ENCODE measurements at places on chromosomes 12 and 14. TPM values are rescaled to one million over a fixed set of nuclear protein-coding genes. Genes with fewer than 3 reads are reported as not detected.

EML1 gene
- total RNA-seq: 1.3 TPM

DIO3 gene
- not detected for total RNA-seq

BBOF1 gene
- 2.3 TPM for total RNA-seq

- no peak for DNase-seq
Measured at GRCh38 chr12:14775636-14775980, 27.7 kb downstream of the WBP11 start.

- no peak for DNase-seq
Measured at GRCh38 chr12:121776190-121777098, 17.0 kb downstream of the RHOF start.

DNA sequence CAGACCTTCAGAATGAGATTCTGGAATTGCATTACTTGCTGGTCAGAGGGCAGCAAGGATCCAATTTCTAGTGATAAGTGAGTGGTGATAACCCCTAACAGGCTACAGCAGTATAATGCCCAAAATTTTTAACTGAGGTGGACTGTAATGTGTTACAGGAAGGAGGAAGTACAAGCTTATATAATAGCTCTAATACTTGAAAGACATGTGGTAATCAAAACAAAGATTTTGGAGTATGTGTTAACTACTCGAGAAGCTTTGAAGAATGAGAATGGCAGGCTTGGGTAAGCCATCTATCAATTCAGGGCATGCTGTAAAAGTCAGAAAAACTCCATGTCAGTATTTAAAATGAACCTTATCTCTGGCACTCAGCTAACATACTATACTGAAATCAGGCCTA, 70.5 kb downstream of the ANKS1B start:
- DNase-seq: no peak

- DNase-seq: no peak
Measured at GRCh38 chr12:42524716-42525115, 64.8 kb downstream of the PRICKLE1 start.

GRCh38 chr12:97714107-97714563, 251.5 kb downstream of the RMST start:
- no peak for DNase-seq

DNA sequence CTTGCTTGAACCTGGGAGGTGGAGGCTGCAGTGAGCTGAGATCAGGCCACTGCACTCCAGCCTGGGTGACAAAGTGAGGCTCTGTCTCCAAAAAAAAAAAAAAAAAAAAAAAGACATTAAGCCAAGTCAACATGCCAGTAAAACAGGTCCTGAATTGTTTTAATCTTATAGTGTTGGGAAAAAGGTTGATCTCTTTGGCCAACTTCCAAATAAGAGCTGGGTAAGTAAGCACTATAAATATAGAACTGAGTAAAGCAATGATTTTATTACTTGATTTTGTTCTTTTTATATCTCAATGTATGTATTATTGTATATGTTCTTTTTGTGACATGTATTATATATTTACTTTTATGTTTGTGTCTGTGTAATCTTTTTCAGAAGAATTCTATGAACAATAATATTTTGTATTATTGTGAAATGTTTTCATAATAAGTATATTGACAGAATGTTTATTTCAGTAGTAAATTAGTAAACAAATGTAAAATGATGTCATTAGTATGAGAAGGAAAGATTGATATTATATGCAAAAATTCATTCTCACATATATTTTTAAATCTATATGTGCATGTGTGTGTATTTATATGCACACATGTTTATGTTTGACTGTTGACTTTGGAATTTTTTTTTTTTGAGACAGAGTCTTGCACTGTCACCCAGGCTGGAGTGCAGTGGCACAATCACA, 9.6 kb upstream of the AKAP6 start:
- no peak for DNase-seq

- DNase-seq: no peak
Measured at GRCh38 chr12:92753976-92754885, 51.4 kb downstream of the PLEKHG7 start.

- DNase-seq: no peak
Measured at GRCh38 chr12:132056320-132056719, 87.8 kb downstream of the DDX51 start.

GRCh38 chr12:94872971-94873733, 130.3 kb downstream of the NDUFA12 start:
- no peak for DNase-seq

- peak; percentile 4 for DNase-seq
Measured at GRCh38 chr14:44657696-44658388, 150.8 kb upstream of the FSCB start.

GRCh38 chr14:28157289-28157869, 609.2 kb upstream of the FOXG1 start:
- DNase-seq: no peak

DNA sequence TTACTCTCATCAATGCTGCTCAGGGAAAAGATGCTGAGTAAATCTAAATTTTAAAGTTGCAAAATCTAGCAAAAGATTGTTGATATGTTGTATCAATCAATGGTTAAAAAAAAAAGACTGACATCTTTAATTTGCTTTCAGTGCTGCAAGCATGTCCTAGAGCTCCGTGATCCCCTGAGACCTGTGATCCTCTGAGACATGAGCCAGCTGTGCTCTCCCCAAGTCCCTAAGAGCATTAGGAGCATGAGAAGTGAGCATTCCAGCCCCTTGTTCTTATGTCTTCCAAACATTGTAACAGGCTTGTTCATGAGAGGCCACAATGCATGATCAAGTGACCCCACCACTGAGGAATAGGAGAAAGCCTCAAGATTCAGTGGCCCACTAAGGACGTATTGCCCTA, 116.6 kb downstream of the DAD1 start:
- DNase-seq: no peak

DNA sequence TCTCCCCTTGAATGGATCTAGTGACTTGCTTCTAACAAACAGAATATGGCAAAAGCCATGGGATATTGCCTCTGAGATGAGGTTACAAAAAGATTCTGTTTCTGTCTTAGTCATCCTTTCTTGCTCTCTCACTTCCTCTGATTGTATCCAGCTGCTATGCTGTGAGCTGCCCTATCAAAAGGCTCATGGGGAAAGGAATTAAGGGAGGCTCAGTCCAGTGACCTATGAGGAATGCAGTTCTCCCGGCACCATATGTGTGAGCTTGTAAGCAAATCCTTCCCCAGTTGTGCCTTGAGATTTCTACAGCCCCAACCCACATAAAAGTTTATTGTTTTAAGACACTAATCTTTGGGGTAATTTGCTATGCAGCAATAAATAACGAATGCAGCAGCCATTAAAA, 183.1 kb downstream of the KLHL28 start:
- no peak for DNase-seq

All from HepG2 (cell line).